Stimulated activated CD4-positive, alpha-beta T cell treated with anti-CD3 and anti-CD28 coated beads, Interleukin-4, amount 100 ng/mL, for 24 hours (primary cell): ENCODE measurements at places on chromosomes 12 and 14.
A peak's percentile ranks its signal among the peaks of the same experiment; 100 is the strongest.

GRCh38 chr12:91361864-91362263, 179.2 kb upstream of the DCN start:
- no peak for DNase-seq

DNA sequence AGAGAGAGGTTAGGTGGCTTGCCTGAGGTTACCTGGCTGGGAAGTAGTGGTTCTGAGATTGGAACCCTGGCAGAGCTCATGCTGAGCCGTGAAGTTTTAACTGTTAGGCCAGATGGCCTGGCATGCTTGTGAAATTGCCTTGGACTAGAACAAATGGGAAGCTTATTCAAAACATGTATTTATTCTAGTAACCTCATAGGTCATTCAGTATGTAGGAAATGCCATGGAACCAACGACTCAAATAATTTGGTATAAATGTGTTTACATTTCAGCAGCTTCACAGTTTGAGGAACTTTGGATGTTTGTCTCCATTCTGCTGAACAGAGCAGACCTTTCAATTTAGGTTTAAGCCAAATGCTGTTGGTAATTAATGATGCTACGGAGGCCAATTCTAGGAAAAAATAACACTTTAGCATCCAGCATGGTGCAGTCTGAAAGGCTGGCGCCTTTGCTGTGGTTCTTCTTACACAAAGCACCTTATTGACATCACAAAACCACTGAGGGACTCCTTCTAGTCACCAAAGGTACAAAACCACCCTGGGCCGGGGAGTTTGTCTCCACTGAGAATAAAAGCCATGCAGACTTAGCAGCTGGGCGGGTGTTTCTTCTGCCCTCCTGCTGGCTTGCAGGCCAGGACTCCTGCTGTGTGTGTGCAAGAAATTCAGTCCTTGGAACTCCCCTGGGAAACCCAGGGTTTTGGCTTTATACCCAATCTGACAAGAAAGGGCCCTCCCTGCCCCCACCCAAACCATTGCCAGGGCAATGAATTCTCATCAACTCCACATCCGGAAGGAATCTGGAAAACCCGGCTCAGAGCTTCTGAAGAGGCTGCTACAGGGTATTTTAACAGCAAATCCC, 64.2 kb downstream of the ELK3 start:
- no peak for DNase-seq

- DNase-seq = no peak
Observed at GRCh38 chr12:114119316-114119715, 153.2 kb upstream of the RBM19 start.

GRCh38 chr14:61894452-61895077, 132.3 kb downstream of the SNAPC1 start:
- DNase-seq = peak; percentile 63

DNA sequence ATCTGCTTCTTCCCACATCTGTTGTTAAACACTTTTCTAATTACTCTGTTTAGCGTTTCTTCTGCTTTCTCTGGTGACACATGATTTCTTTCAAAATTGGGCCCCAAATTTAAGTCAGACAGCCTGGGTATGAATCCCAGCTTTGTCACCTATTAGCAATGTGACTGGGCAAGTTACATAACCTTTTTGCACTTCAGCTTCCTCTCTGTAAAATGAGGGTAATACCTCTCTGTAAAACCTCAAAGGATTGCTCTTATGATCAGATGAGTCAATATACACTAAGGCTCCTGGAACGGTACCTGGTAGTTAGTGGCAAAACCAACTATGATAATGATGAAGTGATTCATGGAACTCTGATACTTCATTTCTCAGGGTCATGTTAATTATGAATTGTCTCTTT, 33.0 kb downstream of the E2F7 start:
- DNase-seq = no peak

DNA sequence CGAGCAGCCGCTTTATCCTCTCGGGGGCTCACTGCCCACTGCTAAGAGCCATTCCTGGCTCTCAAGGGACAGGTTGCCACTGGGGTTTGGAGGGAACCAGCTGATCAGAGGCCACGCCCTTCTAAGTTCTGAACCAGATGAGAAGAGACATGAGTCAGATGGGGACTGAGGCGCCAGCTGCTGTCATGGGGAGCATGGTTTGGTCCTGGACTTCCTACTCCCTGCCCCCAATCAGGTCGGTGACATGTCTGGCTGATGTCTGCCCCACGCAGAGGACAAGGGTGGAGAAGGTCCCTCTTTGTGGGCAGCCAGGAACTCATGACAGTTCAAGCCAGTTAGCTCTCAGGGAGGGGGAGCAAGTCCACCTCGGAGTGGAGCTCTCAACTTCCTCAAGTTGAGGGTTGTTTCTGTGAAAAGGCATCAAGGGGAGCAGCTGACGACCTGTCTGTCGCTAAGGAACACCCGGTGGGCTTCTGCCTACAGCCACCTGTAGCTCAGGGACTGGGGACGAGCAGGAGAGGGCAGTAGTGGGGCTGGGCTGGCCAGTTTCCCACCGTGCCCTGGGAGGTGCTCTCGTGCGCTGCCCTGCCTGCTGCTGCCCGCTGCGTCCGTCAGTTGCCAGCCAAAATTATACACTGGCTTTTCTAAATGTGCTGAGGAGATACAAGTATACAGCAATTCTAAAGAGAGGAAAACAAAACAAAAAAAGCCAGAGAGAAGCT, 20.5 kb downstream of the PSMC1 start:
- DNase-seq = no peak

GRCh38 chr12:67437011-67437410, 167.9 kb downstream of the CAND1 start:
- DNase-seq = no peak
